T-helper 22 cell (primary cell): ENCODE measurements at places on chromosomes 6 and 20.

GRCh38 chr20:34871966-34872621 is 562 bp downstream of the GGT7 start:
- no peak for DNase-seq

- DNase-seq: no peak
These were observed 29.1 kb upstream of the TMEM14A start for GRCh38 chr6:52641826-52642225.

DNA sequence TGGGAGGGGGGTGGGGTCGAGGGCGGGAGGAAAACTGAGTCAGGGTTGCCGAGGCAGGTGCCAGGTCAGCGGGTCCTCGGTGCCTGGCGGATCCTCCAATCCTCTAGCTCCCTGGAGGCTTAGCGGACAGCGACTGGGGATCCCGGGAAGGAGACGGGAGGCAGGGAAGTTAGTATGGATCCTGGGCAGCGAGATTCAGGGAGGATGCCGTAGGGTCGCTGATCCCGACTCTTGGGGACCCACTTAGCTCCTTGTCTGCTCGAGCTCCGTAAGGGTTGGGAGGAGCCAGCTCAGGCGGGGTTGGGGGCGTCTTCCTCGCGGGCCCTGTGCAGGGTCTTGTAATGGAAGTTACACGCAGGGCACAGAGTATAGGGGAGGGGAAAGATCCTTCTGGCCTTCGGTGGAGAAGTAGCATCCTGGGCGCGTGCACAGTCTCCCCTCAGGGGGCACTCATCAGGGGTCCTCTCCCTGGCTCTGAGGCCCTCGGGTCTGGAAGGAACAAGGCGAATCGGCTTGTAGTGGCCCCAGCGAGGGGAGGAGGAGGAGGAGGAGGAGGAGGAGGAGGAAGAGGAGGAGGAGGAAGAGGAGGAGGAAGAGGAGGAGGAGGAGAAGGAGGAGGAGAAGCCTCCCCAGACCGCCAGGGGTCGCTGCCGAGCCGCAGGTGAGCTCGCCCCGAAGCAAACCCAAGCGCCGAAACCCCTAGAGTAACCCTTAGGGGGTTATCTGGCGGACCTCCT is 6.4 kb upstream of the SLC12A5 start:
- DNase-seq: peak; percentile 43

DNA sequence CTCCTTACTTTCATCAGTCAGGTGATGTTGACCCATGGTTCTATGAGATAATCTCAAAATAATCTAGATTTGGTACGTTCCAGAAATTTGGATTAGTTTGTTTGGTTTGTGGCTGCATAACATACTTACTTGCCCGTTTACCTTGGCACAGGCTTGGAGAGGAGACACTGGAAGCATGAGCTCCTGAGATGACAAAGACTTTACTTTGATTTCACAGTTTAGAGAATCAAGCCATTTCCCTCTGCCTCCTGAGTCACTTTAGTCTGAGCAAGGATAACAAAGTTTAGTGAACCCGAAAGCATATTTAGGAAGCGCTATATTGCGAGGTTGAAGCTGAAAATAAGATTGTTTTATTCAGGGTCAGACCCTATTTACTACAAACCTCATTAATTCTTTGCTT is 643.4 kb downstream of the QKI start:
- no peak for DNase-seq

- DNase-seq: no peak
These were observed 254.0 kb downstream of the CD83 start for GRCh38 chr6:14371530-14371929.

DNA sequence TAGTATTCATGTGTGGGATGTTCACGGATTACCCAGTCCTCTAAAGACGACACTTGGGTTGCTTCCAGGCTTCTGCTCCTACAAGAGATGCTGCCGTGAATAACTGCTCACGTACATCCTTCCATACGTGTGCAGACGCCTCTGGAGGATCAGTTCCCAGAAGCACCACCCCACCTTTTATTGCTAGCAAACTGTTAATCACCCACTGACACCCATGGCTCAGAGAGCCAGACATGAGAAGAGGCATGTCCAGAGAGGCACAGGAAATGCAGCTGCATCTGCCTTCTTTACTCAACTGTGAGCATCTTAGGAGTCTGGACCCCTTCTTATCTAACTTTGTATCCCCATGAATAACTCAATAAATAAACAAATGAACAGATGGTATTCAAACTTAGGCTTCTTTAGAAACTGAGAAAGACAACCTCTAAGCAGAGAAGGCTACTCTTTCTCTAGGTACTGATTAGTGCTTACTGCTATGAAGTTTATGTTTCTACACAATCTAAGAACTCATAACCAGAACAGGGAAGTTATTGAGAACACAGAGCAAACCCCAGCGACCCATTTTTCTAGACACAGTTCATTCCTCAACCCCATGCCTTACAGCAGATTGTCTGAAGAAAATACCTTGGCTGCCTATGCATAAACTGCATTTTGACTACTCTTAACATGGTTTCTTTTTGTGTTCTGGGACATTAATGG is 228.7 kb upstream of the RREB1 start:
- DNase-seq: no peak

DNA sequence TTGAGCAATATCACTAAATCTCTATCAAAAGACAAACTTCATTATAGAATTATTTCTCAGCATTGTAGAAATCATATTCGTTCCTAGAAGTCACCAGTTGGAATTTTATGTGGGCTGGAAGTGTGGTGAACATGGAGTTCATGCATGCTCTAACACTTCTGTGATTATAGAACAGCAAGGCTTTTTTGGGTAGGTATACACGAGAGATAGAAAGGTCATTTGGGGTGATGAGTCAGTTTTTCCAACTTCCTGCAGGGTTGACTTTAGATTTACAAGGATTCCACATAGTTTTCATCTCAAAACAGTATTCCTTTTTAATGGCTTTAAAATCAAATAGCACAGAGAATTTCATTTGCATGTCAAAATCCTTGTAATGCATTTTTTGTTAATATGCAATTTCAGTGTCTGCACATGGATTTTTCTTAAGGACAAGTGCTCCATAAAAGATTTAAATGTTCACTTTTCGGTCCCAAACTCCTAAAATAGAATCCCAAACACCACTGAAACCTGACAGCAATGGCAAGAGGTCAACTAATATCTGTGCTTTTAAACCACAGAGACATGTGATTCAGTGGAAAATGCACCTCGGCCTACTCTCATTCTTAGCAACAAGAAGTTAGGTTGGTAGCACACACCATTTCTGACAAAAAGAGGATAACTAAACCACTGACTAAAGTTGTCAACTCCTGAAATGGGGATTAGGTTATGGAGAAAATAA is 211.0 kb downstream of the MOXD1 start:
- no peak for DNase-seq

GRCh38 chr6:135955099-135955498 is 103.6 kb downstream of the PDE7B start:
- no peak for DNase-seq

GRCh38 chr6:6591778-6592465 is 3.4 kb downstream of the LY86 start:
- no peak for DNase-seq

GRCh38 chr20:13744352-13744751 is 40.4 kb downstream of the ESF1 start:
- DNase-seq: no peak

- DNase-seq: no peak
These were observed 137.8 kb upstream of the PHACTR1 start for GRCh38 chr6:12578751-12579150.

DNA sequence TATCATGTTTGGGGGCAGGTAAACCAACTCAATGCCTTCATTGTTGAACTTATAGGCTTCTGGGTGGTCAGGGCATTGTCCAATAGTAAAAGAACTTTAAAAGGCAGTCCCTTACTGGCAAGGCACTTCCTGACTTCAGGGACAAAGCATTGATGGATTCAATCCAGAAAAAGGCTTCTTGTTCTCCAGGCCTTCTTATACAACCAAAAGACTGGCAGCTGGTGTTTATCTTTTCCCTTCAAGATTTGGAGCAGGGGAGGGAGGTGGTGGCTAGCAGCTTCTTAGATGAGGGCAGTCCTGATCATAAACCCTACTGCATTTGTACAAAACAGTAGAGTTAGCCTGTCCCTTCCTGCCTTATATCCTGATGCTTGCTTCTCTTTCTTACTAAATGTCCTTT is 57.5 kb downstream of the NCOA3 start:
- no peak for DNase-seq

DNA sequence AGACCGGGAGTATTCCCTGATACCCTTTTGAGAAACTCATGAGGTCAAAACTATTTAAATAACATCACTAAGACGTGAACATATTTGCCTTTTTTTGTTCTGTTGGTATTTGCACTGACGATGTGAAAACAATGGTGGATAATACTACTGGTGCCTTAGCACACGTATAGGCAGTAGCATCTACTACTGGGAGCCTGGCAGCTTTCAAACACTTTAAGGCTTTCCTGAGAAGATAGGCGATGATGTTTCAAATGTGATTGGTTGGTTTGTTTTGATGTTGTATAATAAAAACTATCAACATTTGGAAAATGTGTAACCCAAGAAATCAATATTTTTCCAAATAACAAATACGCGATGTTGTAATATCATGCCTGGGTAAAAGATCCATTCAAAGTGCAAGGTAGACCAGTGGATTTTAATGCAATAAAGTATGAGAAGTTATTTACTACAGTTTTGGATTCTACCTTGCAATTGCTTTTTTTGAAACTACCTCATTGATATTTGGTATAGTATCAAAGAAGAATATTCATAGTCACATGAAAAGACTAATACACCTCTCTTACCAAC is 166.2 kb downstream of the FRK start:
- no peak for DNase-seq

DNA sequence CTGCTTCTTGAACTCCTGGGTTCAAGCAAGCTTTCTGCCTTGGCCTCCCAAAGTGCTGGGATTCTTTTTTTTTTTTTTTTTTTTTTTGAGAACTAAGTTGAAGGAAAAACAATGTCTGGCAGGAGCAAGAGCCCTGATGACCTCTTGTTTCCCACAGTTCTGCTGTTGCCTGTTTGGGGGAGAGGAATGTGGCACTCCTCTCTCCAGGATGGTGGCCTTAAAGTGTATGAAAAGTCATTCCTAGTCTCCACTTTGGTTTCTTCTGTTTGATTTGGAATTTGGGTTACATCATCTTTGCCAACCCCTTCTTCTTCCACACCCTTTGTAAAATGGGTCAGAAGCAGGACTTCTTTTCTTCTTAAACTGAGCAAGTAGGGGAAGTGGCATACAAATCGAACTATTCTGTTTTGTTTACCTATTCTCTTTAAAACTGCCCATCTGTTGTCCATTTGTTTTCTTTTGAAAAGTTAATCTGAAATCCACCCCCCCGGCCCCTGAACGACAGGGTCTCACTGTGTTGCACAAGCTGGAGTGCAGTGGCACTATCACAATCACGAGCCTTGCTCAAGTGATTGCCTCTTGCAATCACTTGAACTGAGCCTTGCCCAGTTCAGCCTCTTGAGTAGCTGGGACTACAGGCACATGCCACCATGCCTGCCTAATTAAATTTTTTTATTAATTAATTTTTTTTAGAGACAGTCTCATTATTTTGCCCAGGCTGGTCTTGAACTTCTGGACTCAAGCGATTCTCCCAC is 11.3 kb downstream of the CARMIL1 start:
- DNase-seq: no peak

DNA sequence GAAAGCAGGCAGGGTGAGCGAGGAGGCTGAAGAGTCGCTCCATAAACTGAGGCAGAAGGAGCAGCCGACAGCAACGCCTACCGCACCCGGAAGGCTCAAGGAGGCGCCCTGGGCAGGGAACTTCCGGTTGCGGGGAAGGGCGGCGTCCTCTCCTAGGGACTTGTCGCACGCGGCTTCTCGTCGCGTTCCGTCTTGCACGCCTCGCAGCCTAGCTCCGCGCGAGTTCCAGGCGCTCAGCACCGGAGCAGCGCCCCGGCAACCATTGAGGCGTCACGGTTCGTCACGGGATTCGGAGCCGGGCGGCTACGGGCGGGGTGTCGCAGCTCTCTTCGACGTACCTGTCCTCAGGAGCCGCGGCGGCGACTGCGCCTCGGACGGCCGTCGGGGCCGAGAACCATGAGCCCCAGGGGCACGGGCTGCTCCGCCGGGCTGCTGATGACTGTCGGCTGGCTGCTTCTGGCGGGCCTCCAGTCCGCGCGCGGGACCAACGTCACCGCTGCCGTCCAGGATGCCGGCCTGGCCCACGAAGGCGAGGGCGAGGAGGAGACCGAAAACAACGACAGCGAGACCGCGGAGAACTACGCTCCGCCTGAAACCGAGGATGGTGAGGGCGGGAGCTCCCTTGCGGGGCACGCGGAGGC is at the start of gene SPACA1:
Gene SPACA1 (plus strand): TSS at position 332 of the 641 bp plus-strand sequence. CDS start 65 bp downstream, at position 397.
- no peak for DNase-seq

- DNase-seq: no peak
These were observed 35.3 kb downstream of the TMEM181 start for GRCh38 chr6:158595223-158595622.

- no peak for DNase-seq
These were observed 81.1 kb upstream of the SNAP25 start for GRCh38 chr20:10137533-10137932.

- DNase-seq: no peak
These were observed 178.1 kb upstream of the TCF21 start for GRCh38 chr6:133710826-133711225.

DNA sequence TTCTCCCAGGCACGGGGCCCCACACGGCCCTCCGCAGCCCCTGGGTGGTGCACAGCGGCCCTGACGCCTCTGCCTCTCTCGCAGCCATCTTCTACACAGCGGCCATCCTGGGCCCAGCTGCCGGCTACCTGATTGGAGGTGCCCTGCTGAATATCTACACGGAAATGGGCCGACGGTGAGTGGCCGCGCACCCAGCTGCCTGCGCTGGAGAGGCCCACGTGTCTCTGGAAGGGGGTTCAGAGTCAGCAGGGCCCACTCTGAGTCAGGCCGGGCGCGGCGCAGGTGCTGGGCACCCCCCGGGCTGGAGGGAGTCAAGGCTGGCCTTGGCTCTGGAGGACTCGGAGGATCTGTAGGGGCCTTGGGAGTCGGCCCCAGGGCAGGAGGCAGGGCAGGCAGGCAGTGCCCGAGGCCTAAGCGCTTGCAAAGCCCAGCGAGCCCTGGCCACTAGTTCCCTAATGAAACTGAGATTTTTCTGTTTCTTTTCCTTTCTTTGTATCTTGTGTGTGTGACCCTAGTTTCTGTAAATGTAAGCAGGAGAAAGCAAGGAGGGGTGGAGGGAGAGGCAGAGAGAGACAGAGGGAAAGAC is 16.4 kb downstream of the SLCO4A1 start:
- no peak for DNase-seq

DNA sequence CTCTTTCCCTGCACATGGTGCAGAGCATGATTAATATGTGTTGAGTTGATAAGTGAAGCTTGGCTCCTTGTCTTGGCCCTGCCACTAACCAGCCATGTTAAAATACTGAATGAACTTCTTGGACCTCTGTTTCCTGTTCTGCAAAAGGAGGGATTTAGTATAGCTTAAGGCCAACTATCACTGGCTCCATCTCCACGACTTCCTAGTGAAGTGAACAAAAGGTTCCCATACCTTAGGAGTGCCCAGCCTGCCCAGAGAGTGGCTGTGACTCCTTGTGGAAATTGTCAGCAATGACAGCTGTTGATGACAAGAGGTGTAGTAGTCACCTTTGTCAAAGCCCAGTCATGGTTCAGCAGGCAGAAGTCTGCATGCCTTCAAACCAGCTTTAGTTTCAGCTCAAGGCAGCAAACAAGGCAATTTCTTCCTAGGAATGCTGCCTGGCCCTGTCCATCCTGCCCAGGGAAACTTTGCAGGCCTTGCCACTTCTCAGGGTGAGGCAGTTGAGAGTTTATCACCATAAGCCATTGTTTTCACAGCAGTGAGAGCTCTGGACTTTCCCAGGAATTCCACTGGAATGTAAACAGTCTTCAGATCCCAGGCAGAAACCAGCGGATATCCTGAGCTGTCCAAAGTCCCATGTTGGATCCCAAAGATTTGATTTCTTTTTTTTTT is 169.7 kb upstream of the TNFAIP3 start:
- no peak for DNase-seq
